ENCODE measurements at places on chromosomes 5 and 9.

DNA sequence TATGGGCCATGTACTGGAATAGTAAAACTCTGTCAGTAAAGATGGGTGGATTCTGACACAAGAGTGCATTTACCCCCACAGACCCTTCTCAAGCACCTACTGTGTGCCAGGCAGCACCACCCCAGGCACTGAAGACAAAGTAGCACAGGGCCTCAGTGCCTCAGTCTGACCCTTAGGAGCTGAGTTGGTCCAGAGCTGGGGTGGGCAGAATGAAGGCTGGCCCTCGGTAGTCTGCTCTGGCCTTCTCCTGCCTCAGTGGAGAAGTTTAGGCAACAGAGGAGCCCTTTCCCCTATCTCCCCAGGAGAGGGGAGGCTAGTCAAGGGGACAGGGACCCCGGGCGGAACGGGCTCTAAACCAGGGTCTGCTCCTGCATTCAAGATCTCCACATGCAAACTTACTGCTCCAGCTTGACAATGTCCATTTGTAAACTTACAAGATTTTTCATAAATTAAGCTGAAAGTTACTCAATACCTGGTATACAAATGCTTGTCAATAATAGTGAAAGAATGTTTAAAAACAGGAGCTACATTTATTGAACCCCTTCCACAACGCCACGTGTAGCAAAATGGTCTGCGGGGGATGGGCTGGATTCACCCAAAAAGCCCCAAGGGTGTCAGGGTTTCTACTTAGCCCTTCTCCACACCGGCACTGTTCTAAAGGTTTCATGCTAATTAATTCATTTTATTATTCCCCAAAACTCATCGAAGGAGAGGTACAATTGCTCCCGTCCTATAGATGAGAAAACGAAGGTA is 1.5 kb downstream of the VDAC1 start:
- DNase-seq = no peak

- no peak for DNase-seq
These were observed 12.6 kb upstream of the SLC12A7 start for GRCh38 chr5:1124205-1125029.

DNA sequence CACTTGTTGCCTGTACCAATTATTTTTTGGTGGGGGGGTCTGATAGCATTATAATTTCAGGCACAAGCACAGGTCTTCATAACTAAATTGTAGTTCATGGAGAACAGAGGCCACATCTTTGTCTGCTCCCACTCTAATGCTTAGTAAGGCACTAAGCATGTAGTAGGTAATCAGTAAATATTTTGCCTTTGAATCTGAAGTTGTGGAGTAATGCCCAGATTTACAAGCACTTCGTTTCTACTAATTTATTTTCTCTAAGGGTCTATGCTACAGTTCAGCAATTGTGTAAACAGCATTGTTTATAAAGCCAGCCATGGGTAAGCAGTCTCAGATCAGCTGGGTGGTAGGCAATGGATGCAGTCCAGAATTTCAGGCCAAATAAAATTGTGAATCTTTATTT is 78.6 kb downstream of the GRIA1 start:
- peak; percentile 16 for DNase-seq

GRCh38 chr9:86672301-86672700 is 275.0 kb downstream of the GAS1 start:
- peak; percentile 38 for DNase-seq

DNA sequence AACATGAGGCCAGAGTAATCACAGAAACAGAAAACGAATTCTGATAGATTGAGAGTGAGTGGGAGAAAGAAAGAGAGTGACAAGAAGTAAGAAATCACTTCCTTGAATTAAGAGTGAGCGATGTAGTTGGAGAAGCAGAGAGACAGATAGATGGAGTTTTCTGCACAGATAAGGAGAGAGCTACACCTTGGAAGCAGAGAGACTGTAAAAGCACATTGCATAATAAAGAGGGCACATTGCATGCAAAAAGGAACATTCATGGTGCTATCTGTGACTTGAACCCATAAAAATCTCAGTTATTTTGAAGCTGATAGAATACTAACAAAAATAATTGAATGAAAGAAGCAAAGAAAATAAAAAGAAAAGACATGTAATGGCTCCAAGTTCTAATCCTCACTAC is 943.8 kb downstream of the NR2F1-AS1 start:
- no peak for DNase-seq

- no peak for DNase-seq
These were observed 47.9 kb downstream of the ALG2 start for GRCh38 chr9:99173570-99174504.

- no peak for DNase-seq
These were observed 247.1 kb downstream of the SLCO4C1 start for GRCh38 chr5:102048940-102049339.

DNA sequence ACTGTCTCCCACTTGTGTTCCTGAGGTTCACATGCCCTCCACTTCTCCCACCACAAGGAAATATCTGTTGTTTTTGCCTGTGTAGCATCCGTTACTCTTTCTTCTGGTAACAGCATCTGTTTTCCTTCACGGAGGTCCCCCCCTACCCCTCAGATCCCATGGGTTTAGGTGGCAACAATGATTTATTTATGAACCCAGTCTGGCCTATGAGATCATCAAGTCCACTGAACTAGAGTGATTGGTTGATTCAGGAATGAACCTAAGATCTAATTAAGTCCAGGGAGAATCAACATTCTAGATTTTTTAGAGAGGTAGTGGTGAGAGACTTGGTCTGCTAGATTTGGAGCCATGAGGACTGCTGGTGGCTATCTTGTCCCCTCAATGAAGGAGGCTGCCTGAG is 166.8 kb downstream of the NR3C1 start:
- DNase-seq = no peak

Measured in AG08395 (cell line).